ENCODE measurements at places on chromosomes 13 and 19.
A peak's percentile ranks its signal among the peaks of the same experiment; 100 is the strongest.

GRCh38 chr13:32940601-32941000 is 75.6 kb upstream of the KL start:
- DNase-seq: no peak

- no peak for DNase-seq
These were observed 6.2 kb downstream of the MYO1F start for GRCh38 chr19:8571006-8571411.

GRCh38 chr13:97392020-97392419 is 41.9 kb upstream of the RAP2A start:
- DNase-seq: no peak

- DNase-seq: no peak
These were observed 100.4 kb downstream of the COL4A2 start for GRCh38 chr13:110407531-110407930.

- DNase-seq: no peak
These were observed 55.5 kb downstream of the MLLT1 start for GRCh38 chr19:6224308-6224675.

- no peak for DNase-seq
These were observed 51.9 kb downstream of the DNM2 start for GRCh38 chr19:10769533-10770491.

- DNase-seq: peak; percentile 78
These were observed 931 bp downstream of the USP12 start for GRCh38 chr13:27170516-27171243.

GRCh38 chr13:62444805-62445204 is 1029.2 kb upstream of the PCDH20 start:
- DNase-seq: no peak

GRCh38 chr19:18469069-18469846 is 31.3 kb upstream of the ISYNA1 start:
- no peak for DNase-seq

DNA sequence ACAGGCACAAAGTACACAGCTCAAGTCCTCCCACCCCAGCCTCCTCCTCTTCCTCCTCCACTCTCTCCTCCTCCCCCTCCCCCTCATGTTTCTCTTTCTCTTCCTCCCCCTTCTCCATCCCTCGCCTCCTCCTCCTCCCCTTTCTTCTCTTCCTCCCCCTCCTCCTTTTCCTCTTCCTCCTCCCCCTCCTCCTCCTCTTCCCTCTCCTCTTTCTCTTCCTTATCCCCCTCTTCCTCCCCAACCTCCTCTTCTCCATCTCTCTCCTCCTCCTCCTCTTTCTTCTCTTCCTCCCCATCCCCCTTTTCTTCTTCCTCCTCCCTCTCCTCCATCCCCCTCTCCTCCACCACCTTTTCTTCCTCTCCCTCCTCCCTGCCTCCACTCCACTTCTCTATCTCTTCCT is 276.3 kb upstream of the TSHZ3 start:
- DNase-seq: no peak

GRCh38 chr13:55728247-55728646 is 1412.5 kb upstream of the PRR20A start:
- DNase-seq: no peak

DNA sequence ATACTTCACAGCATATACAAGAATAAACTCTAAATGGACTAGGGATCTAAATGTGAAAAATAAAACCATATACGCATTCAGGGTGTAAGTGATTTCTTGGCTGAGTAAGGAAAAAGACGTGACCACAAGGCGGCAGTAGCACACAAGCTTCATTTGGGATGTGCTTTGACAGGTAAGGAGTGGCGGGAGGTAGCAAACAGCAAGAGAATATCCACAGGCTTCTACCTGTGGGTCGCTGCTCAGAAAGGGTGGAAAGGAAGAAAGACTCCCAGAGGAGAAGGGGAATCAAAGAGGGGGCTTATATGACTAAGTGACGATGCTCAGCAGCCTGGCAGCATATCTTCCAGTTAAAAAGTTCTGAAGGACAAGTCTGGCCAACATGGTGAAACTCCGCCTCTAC is 2.5 kb upstream of the ZNF121 start:
- DNase-seq: peak; percentile 15

DNA sequence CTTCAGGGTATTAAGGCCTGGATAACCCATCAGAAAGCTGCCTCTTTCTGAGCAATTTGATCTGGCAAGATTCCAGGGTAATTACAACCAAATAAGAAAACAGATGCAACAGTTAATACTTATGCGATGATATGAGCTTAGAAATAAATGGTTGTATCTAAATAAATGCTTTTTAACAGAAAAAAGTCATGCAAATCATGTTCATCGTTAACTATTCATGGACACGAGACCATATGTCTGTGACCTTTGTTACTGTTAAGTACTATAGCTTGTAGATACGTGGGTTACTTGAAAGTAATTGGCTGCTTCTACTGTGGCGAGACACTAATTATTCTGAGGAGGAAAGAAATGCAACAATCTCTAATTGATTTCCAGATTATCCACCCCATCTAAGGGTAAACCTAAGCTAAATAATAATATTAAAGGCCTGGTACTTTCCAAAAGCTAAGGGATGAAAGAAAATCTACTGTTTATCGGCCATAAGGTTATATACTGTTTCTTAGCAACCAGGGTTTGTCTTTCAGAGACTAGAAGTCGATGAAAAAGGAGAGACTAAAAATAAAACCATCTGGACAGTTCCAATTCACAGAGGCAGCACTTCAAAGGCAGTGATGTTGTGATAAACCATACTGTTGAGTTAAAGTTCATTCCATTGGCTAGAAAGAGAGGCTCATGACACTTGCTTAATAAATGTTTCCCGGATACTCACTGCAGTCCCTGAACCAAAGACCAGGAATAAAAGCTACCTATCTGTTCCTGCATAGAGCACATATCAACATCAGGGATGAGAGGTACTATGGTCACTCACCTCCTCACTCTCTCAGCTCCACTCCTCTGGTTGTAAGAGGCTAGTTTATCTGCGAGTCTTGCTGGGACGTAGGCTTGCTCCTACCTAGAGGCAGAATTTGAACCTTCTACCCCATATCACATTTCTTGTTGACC is 1.5 kb downstream of the EPSTI1 start:
- DNase-seq: peak; percentile 68

GRCh38 chr13:32019612-32020233 is 11.9 kb upstream of the FRY start:
- DNase-seq: no peak

DNA sequence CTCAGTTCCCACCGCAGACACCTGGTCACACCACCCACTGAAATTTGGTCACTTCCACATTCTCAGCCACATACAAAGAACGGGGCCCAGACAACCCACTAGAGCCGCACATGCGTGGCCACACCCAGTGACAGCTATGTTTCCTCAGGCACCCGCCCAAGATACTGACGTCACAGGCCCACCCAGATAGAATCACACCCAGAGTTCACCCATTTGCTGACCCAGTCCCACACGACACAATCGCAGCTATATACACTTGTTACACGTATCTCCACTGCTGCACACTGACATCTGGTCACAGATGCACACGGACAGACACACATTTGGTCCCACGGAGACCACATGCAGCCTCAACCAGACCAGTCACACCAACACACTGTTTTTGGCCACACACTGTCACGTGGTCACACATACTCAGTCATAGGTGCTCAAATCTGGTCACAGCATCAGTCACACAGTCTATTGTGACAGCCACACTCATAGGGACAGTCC is 2.9 kb downstream of the NUMBL start:
- no peak for DNase-seq

GRCh38 chr19:4310247-4311121 is 6.1 kb downstream of the FSD1 start:
- no peak for DNase-seq

- no peak for DNase-seq
These were observed 1.5 kb upstream of the MYADM start for GRCh38 chr19:53865918-53866864.

Data from NCI-H524 treated with DMSO at 0.1 percent for 48 hours (cell line).